Thoracic aorta (tissue), 2 donors: ENCODE measurements at places on chromosomes 6 and 20. TPM values are rescaled to one million over a fixed set of nuclear protein-coding genes. Genes with fewer than 3 reads are reported as not detected.

Gene DIDO1
- 63.8 TPM for total RNA-seq

DNA sequence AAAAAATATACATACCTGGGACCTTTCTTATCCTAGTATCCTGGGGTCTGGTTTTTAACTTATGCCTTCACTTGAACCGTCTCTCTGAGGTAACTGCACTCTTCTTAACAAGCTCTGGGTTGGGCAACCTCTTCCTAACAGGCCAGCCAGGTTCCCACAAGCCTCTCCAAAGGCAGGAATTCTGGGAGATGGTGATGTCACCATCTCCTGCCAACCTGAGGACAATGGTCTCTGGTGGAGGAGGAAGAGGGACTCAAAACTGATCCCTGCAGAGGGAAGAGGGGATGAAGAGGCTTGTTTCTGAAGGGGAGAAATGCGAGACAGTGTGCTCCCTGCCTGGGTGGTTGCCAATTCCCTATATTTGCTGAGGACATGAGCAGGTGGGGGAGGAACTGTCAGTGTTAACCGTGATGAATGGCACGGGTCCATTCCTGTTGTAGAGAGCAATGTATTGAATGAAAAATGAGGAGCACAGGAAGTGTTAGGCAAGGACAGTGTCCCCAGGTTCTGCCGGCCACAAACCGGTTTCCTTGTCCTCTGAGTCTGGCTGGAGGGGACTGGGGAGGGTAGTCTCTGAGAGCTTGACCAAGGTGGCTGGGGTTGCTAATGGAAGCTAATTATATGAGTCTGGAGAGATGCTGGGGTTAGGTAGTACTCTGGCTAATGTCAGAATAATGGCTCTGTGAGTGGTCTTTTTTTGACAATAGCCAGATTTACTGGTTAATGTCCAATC lies 95.5 kb downstream of the KCNB1 start:
- no peaks in the 10 kb centered on the region for H3K27me3 ChIP-seq
- H3K36me3 ChIP-seq, result no peaks in the 10 kb centered on the region
- H3K4me1 ChIP-seq, result peaks cover under 1% of the 10 kb centered on the region
- no peak overlapping the region for H3K4me3 ChIP-seq
- no peak for DNase-seq

DNA sequence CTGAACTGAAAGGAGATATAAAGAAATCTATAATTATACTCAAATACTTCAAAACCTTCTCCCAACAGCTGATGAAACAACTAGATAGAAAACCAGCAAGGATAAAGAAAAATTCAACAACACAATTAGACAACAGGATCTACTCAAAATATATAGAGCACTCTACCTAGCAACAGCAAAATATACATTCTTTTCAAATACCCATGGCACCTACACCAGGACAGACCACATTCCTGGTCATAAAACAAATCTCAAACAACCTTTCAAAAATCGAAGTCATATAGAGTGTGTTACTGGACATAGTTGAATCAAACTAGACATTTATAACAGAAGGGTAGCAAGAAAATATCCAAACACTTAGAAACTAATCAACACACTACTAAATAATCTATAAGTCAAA lies 43.2 kb downstream of the RNF24 start:
- DNase-seq, result no peak
- H3K27ac ChIP-seq, result no peak overlapping the region
- peaks cover 23% of the 10 kb centered on the region for H3K4me1 ChIP-seq
- H3K27me3 ChIP-seq, result no peaks in the 10 kb centered on the region
- no peaks in the 10 kb centered on the region for H3K36me3 ChIP-seq

DNA sequence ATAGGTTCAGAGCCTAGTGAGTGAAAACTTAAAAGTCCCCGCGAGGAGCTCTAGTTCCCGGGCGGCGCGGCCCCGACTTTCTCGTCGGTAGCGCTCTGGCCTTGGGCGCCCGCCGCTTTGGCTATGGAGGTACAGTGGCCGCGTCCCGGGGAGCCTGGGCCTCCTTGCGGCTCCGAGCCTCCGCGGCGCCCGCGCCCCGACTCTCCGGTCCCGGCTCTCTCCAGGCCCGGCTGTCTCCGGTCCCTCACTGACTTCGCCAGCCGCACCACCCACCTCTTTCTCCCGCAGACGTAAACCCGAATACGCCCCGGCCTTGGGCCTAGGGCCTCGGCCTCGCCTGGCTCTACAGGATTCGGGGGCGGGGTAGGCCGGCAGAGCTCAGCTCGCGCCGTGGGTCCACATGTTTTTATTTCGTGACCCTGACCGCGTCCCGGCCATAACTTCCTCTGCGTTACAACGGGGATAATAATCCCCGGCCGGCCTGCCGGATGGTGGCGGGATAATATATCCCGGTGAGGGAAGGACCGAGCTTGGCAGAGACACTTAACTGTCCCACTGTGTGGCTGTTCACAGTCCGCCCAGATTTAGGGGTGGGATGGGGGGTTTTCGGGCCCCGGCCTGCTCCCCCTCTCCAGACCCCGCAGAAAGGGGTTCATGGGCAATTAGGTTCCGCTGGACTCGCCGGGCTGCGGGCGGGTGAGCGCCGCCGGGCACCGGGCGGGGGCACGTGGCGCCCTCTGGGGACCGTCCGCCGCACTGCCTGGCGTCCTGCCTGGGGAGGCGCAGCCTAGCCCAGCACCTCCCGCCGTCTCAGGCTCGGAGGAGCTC lies 10.0 kb upstream of the TBX18 start:
- peak overlapping the region; percentile 76 for H3K4me3 ChIP-seq
- no peaks in the 10 kb centered on the region for H3K4me1 ChIP-seq
- no peaks in the 10 kb centered on the region for H3K36me3 ChIP-seq
- DNase-seq, result no peak
- no peaks in the 10 kb centered on the region for H3K27me3 ChIP-seq

GRCh38 chr20:3970016-3970415 lies 45.3 kb downstream of the RNF24 start:
- no peaks in the 10 kb centered on the region for H3K36me3 ChIP-seq
- no peaks in the 10 kb centered on the region for H3K27me3 ChIP-seq
- H3K4me1 ChIP-seq, result peaks cover 23% of the 10 kb centered on the region
- H3K27ac ChIP-seq, result no peak overlapping the region
- no peak for DNase-seq
- no peak overlapping the region for H3K4me3 ChIP-seq

GRCh38 chr6:12051861-12052368 lies 39.8 kb downstream of the HIVEP1 start:
- no peaks in the 10 kb centered on the region for H3K4me1 ChIP-seq
- no peaks in the 10 kb centered on the region for H3K36me3 ChIP-seq
- no peak overlapping the region for H3K27ac ChIP-seq
- DNase-seq, result no peak
- H3K4me3 ChIP-seq, result no peak overlapping the region
